H4 (cell line): ENCODE measurements at places on chromosomes 16 and 17. TPM values are rescaled to one million over a fixed set of nuclear protein-coding genes. Genes with fewer than 3 reads are reported as not detected.

Gene SLC16A11
- not detected in 2 replicates for total RNA-seq

Gene CCL16
- not detected in 2 replicates for total RNA-seq

- no peak for DNase-seq
Observed at GRCh38 chr17:28239271-28239624, 79.8 kb upstream of the TMEM97 start.

- DNase-seq, result no peak
Observed at GRCh38 chr17:246851-247421, 65.5 kb upstream of the DOC2B start.
